ENCODE measurements at places on chromosomes 13 and 19.

DNA sequence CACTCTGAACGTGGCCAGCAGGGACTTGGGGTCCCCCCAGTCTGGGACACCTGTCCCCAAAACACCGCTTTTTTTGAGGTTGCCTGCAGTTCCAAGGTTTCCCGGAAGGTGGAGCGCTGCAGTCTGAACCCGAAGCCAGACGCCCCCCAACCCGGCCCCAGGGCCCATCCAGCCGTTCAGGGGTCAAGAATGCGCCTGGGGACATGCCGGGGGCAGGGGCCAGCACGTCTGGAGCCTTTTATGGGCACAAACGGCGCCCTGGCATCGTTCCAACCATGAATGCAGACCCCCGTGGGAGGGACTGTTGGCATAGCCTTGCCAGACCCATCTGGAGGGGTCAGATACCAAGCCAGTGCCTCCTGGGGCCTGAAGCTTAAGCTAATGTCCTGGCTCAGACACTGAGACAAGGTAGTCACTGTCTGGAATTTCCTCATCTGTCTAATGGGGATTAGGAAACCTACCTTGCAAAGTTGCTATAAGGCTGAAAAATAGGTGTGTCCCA lies 6.9 kb downstream of the S1PR5 start:
- DNase-seq: peak; percentile 49

DNA sequence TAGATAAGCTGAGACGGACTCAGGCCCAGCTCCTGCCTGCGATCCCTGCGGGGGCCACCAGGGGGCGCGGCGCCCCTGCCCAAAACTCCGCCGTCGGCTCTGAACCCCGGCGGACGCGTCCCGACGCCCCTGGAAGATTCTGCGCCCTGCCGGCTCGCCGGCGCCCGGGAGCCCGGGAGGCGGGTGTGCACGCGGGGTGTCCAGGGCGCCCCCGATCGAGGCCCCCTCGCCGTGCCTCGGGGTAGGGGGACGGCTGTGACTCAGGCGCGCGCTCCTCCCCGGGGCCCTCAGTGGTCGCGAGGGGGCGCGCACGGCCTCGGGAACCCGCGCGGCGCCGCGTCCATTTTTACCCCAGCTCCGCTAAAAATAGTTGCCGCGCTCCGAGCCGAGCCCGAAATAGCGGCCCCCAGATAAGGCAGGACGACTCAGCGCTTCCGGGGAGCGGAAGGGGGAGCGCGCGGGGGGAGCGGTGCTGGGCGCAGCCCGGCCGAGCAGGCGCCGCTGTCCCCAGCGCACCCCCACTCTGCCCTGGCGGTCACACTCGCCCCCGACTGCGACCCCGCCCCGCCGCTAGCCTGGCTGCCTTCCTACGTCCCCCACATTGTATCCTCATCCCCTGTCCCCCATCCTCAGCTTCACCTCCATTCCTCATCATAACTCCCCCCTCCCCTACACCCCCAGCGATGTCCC lies 16.0 kb upstream of the ERCC1 start:
- peak; percentile 81 for DNase-seq

GRCh38 chr19:55585658-55586339 lies 5.2 kb upstream of the ZNF579 start:
- DNase-seq: peak; percentile 38

DNA sequence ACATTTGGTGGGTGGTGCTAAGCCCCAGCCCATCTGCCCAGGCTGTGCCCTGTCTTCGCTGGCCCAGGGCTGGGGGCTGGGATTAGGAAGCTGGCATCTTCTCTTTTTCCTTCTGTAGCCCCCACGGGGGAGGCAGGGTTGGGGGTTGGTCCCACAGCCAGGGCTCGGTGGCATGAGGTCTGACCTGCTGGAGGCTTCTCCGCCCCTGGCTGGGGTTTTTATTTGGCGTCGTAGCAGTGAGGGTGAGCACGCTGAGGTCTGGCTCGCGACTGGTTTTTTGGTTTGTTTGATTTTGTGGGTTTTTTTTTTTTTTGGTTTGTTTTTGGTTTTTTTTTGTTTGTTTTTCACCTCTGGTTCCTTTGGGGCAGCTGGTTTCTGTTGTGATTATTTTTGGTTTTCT lies 14.7 kb downstream of the ZNF574 start:
- no peak for DNase-seq

DNA sequence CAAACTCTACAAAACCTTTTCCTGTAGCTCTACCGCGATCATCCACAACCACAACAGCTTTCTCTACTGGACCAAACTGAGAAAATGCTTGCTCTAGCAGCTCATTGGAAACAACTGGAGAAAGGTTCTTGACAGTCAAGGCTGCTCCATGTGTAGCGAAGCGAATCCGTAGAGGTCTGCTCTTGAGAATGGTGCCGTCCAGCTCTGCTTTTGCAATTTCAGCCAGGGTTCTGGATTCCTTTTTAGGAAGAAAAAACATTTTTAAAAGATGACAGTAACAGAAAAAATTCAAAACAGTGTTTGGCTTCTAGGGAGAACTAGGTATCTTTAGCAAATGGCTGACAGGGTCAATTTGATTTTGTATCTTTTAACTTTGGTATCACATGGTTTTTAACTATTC lies 10.4 kb downstream of the PSPC1 start:
- DNase-seq: no peak

DNA sequence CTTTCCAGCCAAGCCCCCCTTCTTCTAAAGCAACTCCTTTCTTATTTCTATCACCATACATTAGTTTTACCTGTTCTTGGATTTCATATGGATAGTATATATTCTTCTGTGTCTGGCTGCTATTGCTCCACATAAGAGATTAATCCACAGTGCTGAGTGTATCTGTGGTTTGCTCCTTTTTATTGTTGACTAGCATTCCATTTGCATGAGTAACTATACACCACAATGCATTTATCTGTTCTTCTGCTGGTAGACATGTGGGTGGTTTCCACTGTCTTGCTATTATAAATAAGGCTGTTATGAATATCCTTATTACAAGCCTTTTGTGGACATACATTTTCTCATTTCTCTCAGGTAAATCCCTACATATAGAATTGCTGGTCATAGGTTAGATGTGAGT lies 138.2 kb downstream of the SLC7A1 start:
- DNase-seq: no peak

DNA sequence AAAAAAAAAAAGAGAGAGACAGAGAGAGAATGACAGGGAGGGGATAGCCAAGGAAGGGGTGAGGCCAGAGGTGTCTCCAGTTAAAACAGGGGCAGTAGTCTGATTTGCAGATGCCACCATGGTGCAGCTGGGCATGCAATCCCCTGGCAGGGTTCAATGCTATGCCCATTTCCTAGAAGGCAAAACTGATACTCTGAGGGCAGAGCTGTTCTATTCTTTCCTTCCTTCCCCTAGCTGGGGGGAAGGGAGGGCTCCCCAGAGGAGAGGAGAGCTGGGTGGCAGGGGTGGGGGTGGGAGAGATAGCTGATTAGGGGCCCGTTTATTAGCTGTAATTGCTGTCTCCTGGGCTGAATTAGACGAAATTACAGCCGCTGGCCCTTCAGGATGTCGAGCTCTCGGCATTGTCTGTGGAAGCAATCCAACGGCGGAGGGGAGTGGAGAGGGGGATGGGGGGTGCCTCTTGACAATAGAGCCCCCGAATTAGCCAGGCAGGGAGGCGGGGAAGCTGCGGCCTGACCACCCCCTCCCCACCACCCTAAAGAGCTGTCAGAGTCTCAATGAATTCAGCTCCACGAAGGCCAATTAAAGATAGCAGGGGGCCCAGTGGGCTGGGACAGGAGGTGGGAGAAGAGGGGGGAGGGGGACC lies 14.4 kb upstream of the DPP9 start:
- DNase-seq: no peak

GRCh38 chr19:29271911-29272310 lies 59.0 kb upstream of the UQCRFS1 start:
- DNase-seq: no peak

DNA sequence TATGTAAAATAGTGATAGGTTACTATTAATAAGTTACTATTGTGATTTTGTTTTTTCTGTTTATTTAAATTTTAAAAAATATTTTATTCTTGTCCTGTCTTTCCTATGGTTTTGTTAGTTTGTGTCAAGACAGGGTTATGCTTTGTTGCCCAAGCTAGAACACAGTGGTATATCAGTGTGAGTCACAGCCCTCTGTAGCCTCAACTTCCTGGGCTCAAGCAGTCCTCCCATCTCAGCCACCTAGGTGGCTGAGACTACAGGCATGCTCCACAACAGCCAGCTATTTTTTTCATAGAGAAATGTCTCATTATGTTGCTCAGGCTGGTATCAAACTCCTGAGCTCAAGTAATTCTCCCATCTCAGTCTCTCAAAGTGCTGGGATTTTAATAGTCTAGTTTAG lies 99.5 kb downstream of the ZNF675 start:
- DNase-seq: no peak

DNA sequence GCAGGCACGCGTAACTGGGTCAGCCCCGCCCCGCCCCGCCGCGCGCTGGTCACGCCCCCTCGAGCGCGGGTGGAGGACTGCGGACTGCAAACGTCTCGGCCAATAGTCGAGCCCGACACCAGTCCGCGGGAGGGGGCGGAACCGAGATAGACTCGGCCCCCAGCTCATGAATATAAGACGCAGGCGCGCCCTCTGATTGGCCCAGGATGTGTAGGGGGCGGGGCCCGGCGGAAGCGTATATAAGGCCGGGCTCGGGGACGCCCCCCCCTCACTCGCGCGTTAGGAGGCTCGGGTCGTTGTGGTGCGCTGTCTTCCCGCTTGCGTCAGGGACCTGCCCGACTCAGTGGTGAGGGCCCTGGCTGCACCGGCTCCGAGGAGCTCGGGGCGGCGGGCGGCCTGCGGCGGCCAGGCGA lies at the start of gene CIRBP:
Gene CIRBP (plus strand): TSS at position 268 of the 413 bp plus-strand sequence. CDS start 1,602 bp downstream, outside the sequence.
- DNase-seq: peak; percentile 99

GRCh38 chr13:36713887-36714286 lies 40.1 kb downstream of the SERTM1 start:
- no peak for DNase-seq

DNA sequence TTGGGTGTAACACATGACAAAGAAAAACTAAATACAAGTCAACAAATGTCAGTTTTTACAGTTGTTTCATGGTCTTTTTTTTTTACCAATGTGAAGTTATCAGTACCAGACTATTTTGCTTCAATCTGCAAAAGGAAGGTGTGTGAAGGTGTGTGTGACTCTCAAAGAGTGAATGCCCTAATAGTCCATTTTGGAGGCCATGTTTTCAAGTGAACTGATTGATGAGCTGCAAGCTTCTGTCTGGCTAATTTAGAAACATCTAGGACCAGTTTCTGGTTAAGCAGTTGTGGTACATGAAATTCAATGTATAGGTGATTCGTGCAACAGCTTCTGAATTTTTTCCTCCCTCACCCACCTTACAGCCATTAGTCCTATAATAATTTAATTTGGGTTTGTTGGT lies 16.1 kb downstream of the KLF5 start:
- DNase-seq: no peak

GRCh38 chr13:71863254-71863865 lies 3.6 kb downstream of the DACH1 start:
- no peak for DNase-seq

- no peak for DNase-seq
These were observed 85.1 kb upstream of the SIAH3 start for GRCh38 chr13:45936621-45937020.

GRCh38 chr19:29667901-29668341 lies 2.7 kb downstream of the PLEKHF1 start:
- DNase-seq: no peak

DNA sequence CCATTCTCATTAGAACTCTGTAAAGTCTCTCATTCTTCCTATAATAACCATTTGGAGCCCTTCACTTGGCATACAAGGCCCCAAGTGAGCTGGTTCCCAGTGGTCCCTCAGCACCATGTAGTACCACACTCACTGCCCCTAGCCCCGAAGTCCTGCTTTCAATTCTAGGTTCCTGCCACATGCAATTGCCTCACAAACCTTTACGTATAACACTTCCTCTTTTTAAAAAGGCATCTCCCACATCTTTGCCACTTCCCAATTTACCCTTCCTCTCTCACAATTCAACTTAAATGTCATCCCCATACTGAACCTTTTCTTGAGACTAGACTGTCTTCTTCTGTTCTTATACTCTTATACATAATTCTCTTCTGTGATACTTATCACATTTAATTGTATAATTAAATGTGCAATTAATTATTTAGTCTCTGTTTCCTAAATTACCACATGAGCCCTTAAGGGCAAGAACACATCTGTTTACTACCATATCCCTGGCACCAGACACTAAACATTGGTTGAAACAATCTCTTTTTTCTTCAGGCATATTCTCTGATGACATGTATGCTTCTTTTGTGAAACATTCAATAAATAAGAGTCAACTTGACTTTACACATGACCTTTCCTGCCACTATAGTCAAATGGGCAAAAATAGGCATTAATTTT lies 304.0 kb downstream of the SPRY2 start:
- DNase-seq: no peak

- DNase-seq: no peak
These were observed 540.7 kb upstream of the SLITRK5 start for GRCh38 chr13:87130423-87130822.

DNA sequence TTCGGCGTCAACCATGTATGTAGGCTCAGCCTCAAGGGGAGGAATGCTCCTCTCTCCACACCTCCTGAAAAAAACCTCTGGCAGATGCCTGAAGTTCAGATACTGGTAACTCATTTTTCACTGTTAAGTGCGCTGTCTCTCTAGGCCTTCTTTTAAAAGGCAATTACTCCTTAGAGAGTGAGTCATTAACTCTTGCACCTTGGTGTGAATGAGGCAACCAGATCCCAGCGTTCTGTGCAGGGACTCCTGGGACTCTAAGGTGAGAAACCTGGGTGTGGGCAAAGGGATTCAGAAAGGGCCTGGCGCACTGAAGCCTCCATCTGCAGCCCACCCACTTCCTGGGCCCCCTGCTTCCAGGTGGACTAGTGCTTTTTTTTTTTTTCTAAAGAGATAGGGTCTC lies 71.7 kb downstream of the SIAH3 start:
- no peak for DNase-seq

DNA sequence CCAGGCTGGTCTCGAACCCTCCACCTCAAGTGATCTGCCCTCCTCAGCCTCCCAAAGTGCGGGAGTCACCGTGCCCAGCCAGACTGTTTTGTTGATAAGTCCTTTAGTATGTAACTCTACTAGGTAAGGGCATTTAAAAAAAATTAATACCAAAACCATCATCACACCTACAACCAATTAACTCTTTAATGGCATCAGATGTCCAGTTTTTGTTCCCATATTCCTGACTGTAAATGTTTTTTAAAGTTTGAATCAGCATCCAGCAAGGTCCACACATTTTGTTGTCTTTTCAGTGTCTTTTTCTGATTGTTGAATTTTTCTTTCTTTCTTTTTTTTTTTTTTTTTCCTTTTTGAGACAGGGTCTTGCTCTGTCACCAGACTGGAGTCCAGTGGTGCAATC lies 5.6 kb downstream of the FCGRT start:
- no peak for DNase-seq

DNA sequence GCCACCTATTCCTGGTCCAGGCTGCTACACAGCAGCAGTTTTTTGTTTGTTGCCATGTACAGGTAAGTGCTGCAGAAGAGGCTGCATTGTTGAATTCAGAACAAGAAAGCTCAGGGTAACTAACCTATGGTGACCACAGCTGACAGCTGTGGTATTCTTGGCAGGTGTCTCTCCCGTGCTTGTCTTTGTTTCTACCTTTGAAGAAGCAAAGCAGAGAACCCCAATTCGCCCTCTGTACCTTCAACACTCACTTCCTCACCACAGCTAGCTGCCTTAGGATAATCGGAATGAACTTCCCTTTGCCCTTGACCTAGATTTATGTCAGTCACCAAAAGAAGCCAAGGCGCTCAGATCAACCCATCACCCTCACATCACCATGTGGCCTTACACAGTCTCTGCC lies 1703.3 kb upstream of the SLC10A2 start:
- no peak for DNase-seq

All from activated T-cell treated with anti-CD3 and anti-CD28 coated beads for 48 hours (primary cell).